Left renal cortex interstitium (tissue), 4 donors: ENCODE measurements at places on chromosomes 11 and 22. TPM values are rescaled to one million over a fixed set of nuclear protein-coding genes. Genes with fewer than 3 reads are reported as not detected.

DNA sequence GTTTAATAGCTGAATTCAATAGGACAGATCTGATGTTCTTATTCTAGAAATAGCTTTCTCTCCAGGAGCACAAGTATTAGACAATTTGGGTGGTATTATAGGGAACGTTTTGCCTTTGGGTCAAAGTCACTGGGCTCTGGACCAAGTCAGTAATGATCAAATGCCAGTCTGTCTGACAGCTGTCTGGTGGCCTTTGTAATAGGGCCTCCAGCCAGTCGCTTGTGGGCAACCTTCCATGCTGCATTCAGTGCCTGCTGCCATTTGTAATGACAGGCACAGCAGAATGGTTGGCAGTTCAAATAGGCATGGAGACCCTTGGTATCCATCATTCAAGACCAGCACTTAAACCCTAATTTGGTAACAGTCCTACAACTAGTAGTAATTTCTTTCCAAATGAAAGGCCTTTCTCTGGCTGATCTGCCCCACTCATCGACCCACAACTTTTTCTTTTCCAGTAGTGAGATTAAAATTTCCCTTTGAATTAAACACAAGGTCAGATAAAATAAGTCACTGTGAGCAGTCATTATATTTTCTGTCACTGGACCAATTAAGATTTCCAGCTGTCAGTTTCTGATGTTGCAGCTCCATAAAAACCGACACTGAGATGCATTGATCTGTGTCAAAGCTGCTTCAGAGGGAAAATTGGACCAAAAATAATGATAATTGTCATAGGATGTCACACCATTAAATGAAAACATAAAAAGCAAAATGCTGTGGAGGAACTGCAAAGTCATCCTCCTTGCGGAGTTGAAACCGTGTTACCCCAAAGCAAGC, 1038.1 kb downstream of the LRRC4C start:
- no peak for DNase-seq

DNA sequence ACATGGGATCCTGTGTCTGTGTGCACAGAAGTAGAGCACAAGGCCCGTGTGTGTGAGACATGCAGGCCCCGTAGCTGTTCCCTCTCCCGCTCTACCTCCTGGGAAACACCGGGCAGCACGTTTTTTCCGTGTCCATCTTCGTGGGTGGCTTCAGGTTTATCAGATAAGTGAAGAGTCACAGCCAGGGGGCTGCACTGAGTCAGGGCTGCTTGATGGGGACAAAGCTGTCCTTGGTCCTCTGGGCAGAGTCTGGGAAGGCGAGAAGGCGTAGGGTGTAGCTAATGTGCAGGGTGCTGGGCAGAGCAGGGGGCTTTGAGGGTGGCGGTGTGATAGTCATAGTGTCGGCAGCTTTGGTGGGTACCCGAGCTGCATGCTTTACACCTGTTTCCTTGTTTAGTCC, 23.7 kb downstream of the INCENP start:
- no peak for DNase-seq

GRCh38 chr11:126874276-126874675, 126.3 kb downstream of the KIRREL3 start:
- DNase-seq = no peak

OR8G5 gene
- polyA plus RNA-seq = not detected

HOATZ gene
- polyA plus RNA-seq = 0.19 TPM

OR5P2 gene
- 0.14 TPM for polyA plus RNA-seq

TUBA8 gene
- 4.5 TPM for polyA plus RNA-seq
